ENCODE measurements at places on chromosomes 1 and 21. TPM values are rescaled to one million over a fixed set of nuclear protein-coding genes. Genes with fewer than 3 reads are reported as not detected.

CATSPERE gene
- total RNA-seq = 0.47 TPM

TMEM269 gene
- 0.03 TPM for total RNA-seq

DNA sequence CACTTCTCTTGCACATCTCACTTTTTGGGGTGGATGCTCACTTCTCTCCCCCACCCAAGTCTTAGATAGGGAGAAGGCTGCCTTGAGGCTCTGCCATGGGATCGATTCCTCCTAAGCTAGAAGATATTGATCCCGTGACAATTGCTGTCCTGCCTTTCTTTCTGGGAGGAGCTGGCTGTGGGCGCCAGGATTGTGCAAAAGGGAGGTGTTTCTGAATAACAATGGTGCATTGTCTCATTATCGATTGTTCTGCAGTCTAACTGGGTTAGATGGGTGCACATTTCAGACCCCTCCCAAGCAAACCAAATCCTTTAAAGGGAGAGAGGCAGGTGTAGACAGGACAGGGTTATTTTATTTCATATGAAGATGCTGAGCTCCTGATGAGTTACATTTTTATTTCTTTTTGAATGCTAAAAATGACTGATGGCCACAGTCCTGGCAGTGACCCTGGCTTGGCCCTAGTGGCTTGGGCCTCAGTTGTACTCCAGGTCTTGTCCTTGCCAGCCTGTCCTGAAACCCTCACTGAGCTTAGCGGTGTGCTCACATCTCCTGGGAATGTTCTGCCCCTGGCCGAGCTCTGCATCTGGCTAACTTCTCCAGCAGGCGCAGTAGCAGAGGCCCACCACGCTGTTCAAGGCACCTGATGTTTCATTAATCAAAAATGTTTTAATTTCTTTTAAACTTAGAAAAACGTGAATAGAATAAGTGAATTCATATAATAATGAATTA, 99.0 kb upstream of the KAZN start:
- DNase-seq = no peak

DNA sequence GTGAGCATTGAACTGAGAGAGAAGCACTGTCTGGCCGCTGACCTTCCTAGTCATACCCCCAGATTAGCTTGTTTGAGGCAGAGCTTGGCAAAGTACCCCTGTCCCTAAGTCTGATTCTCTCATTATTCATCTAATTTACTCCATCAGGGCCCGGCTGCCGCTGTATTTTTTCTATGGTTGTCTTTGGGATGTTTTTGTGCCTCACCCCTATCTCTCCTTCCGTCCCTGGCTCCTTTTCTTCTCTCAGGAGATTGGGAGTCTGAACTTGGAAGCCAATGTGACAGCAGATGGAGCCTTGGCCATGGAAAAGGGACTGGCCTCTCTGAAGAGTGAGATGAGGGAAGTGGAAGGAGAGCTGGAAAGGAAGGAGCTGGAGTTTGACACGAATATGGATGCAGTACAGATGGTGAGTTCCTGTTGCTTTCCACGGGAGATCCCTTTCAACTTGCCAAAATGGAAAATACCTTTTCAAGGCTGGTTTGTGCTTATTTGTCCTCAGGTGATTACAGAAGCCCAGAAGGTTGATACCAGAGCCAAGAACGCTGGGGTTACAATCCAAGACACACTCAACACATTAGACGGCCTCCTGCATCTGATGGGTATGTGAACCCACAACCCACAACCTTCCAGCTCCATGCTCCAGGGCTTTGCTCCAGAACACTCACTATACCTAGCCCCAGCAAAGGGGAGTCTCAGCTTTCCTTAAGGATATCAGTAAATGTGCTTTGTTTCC, 53.9 kb downstream of the LAMC2 start:
- DNase-seq = no peak

GSTM1 gene
- 0.83 TPM for total RNA-seq

Measured in myocyte (in vitro differentiated cells).